ENCODE measurements at places on chromosomes 4 and X.

GRCh38 chr4:138912704-138913340, 102.8 kb upstream of the NOCT start:
- no peak for DNase-seq

DNA sequence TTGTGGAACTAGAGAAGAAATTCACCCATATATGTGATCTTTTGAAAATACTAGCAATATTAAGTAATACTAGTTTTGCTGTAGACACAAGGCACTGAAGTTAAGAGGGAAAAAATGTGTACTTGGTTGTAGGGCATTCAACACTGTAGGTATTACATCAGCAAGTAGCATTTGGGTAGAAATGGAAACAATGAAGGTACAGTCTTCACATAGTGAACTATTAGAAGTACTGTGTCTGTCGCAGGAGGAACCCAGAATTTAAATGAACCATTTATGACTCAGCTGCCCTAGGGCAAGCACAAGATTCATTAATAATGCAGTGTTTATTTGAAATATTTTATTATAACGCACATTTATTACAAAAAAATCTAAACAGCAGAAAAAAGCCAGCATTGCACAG, 572.7 kb upstream of the TENM3 start:
- DNase-seq, result no peak

DNA sequence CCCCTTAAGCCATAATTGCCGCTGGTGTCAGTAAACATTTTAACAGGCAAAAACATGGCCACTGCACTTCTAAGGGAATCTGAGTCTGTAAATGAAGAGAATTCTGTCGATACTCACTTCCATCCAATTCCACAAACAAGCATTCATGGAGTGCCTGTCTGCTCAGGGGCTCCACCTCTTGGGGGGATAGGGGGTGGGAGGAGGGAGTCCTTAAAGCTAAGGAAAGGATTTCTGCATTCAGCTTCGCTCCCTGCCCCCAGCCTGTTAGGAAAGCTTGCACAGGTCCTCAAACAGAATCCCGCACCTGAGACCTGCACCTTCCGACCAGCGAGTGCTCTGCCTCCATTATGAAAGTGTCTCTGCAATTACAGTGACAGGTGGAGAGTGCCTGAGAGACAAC, 130.2 kb upstream of the KIT start:
- DNase-seq, result no peak

GRCh38 chr4:4480205-4480604, 61.6 kb downstream of the STX18 start:
- no peak for DNase-seq

DNA sequence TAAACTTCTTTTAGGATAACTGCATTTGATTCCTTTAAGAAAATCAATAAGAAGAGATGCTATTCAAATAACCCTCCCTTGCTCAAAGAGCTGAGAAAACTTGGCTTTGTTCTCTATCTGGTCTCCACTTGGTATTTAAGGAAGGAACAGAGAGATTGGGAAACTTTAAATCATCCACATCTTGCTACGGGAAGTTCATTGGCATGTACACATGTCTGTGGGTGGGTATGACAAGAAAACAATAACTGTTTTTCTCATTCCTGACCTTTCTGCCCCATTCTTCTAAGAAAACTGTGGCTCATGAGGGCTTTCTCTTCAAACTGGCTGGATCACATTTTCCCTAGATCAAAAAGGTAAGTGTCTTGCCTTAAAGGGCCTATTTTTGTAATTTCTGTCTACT, 6.0 kb downstream of the SEL1L3 start:
- DNase-seq, result peak; percentile 89

DNA sequence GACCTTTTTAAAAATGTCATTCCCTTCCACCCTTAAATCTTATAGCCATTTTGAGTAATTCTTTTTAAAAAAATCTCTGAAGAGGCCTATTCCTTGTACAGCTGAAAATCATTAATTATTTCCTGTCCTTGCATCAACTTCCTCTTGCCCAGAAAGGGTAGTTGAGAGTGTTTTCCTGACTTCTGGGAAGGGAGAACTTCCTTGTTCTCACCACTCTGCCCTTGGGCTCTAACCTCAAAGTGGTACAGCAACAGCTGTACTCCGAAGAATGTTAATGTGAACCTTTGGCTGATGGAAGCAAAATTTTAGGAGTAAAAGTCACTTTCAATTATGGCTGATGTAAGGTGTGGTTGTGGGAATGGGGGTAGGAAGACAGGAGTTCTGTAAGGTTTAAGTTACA, 15.1 kb upstream of the FABP2 start:
- DNase-seq, result peak; percentile 68

DNA sequence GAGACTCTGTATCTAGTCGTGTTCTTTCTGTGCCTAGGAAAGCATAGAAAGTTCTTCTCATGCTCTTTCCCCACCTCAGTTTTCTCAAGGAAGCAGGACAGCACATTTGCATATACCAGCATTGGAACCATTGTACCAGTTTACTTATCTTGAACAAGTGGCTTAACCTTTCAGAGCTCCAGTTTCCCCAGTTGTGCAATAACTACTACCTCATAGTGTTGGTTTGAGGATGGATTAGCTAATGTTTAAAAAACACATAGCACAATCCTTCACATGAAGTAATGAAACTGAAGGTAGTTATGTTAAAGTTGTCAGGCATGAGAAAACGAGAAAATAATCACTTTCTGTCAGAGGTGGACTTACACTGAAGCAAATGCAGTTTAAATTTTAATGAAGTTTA, 92.2 kb upstream of the H2AZ1 start:
- no peak for DNase-seq

- DNase-seq, result peak; percentile 43
Measured at GRCh38 chrX:120604361-120604782, 471 bp downstream of the MCTS1 start.

DNA sequence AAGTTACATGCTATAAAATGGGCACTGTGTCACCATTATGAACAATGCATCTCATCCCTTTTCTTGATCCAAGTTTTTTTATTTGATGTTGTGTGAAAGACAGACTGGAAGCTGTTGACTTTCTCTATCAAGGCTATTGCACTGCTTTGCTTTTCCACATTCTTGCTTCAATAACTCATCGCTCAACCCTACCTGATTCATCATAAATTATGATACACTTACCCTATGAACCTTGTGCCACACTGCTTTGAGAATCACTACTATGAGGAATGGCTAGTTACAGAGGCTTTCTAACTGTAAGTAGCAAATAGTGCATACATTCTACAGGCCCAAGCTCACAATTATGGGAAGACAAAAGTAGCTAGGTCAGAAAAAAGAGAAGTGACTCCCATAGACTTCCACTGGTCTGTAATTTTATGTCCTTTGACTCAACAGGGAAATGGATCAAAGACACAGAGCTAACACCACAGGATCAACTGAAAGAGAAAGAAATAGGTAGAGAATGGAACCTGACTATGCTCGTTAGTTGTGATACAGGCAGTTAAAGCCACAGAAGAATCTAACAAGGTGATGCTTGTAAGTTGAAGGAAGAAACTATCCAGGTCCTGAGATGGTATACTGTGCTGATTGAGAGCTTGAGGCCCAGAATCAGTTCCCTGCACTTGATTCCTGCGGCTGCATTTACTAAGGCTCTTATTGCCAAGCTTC, 163.5 kb downstream of the PPP3CA start:
- peak; percentile 39 for DNase-seq

GRCh38 chrX:11137543-11138139, 26.5 kb downstream of the HCCS start:
- DNase-seq, result peak; percentile 66

DNA sequence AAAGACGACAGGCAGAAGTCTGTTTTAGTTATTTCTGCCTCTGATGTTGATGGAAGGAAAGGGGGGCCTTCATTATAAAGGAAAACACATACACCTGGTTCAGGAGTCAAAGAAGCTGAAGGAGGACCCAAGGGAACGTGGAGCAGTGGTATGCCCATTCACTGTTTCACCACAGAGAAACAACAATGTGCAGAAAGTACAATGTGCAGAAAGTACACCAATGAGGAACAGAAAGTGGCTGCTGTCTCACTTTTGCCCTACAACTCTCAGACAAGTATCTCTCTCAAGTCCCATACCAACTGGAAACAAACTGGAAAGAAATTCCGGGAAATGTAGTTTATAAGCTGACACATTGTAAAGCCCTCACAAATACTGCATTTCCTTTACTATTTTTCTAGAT, 564.5 kb downstream of the TRAM1L1 start:
- DNase-seq, result no peak

DNA sequence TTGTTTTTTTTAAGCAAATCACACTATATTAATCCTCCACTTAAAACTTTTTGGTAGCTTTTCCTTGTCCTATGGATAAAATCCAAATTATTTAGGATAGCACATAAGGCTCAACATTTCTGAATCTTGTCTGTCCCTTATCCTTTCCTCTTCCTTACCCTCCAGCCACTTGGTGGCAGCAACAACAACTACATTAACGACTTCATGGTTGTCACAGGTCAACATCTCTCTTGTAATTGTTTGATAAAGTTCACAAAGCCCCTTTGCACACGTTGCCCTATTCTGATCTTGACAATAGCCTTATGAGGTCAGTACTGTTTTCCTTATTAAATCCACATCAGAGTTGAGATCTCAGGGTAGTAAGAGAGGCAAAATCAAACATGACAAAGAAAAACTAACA, 269.0 kb upstream of the PABPC4L start:
- peak; percentile 1 for DNase-seq

GRCh38 chr4:151717314-151717713, 43.5 kb downstream of the GATB start:
- no peak for DNase-seq

DNA sequence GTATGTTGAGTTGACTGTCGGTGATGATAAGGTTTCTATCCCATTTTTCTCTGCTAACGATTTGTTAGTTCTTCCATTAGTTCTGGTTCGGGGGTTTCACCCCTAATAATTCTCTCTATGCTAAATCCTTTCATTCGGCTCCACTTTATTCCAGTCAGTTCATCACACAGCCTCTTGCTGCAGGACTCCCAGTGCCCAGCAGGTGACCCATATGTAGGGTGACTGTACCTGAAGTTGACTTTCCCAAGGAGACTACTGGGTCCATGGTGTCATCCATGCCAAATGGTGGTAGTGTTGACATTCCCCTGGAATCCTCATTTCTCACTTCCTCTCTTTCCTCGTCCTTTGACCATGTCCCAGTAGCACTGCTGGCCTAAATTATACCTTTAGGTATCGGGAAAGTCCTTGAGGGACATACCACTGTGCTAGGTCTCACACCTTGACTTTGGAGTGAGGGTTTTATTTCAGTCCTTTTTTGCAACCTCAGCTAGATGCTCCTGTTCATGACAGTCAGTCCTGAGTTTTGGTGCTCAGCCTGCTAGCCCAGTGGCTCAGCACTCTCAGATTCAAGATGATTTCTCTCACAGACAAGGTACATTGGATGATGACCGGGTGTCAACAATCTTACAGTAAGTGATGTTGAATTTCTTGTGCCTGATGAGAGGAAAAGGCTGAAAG, 105.1 kb upstream of the ARHGAP24 start:
- DNase-seq, result no peak

GRCh38 chrX:50853399-50853798, 39.4 kb upstream of the SHROOM4 start:
- no peak for DNase-seq

- DNase-seq, result no peak
Measured at GRCh38 chr4:168408620-168409019, 71.7 kb downstream of the DDX60L start.

DNA sequence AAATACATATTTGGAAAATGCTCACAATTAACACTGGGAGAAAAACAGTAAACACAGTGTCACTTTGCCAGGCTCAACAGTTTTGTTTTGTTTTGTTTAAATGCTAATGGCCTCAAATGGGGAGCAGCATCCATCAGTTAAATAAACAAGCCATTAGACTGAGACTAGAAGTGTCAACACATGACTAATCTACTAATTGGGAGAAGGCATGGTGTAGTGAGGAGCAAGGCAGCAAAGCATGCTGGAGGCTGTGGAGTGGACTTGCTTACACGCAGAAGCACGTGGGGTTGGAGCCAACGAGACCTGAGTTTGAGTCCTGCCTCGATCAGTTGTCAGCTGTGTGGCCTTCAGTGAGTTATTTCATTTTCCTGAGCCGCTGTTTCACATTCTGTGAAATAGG, 29.0 kb downstream of the UTP14A start:
- no peak for DNase-seq

- no peak for DNase-seq
Measured at GRCh38 chr4:30559481-30559880, 160.7 kb upstream of the PCDH7 start.

- DNase-seq, result no peak
Measured at GRCh38 chr4:186203406-186203805, 12.0 kb downstream of the CYP4V2 start.

- DNase-seq, result no peak
Measured at GRCh38 chr4:152691761-152692160, 12.0 kb upstream of the TMEM154 start.

GRCh38 chr4:181140037-181140603, 1103.1 kb upstream of the TENM3 start:
- DNase-seq, result no peak

DNA sequence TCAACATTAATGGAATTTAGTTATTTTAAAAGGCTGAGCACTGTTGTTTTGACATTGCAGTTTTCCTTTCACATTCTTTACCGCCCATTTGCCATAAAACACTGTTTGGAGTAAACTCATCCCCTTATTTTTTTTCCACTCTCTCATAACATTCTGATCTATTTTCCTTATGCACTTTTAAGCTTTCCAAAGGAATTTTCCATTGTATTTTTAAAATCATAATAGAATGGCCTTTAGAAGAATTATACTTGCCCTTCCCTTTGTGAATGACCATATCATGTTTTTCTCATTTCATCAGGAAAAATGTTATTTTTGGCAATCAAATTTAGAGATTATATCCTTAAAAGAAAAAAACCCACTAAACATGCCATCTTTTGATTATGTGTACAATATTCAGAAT, 1074.2 kb downstream of the STIM2 start:
- DNase-seq, result no peak

GRCh38 chr4:20119141-20119540, 132.6 kb upstream of the SLIT2 start:
- no peak for DNase-seq

DNA sequence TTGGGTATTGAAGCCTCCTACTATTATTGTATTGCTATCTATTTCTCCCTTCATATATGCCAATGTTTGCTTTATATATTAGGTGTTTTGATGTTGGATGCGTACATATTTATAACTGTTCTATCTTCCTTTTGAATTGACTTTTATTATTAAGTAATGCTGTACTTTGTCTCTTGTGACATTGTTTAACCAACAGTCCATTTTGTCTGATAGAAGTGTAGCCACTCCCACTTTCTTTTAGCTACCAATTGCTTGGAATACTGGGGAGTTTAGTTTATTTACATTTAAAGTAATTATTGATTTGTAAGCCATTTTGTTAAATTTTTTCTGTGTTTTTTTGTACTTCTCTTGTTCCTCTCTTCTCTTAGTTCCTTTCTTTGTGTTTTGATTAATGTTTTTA, 195.9 kb downstream of the GC start:
- no peak for DNase-seq

DNA sequence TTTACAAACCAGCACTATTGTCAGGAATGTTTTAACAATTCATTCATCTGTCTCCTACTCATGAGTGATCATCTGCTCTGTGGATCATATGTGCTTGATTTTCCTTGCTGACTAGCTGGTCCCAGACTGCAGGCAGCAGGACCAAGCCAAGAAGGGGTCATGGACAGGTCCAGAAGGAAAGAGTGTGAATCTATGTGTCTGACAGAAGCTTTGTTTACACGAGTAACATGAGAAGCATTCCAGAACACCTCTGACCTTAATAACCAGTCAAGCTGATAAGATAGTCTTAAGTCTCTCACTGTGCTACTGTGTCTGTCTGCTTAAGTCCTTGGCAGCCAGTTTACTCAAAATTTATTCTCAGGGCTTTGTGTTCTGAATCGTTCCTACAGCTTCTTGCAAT, 39.0 kb downstream of the GUCY1A1 start:
- no peak for DNase-seq

Measured in suppressor macrophage treated with lipopolysaccharide for 1 hour (primary cell).